A549 (cell line): ENCODE measurements at places on chromosomes 3 and 15.

GRCh38 chr3:150238995-150239619 is 169.0 kb upstream of the TSC22D2 start:
- peak; percentile 41 for DNase-seq

DNA sequence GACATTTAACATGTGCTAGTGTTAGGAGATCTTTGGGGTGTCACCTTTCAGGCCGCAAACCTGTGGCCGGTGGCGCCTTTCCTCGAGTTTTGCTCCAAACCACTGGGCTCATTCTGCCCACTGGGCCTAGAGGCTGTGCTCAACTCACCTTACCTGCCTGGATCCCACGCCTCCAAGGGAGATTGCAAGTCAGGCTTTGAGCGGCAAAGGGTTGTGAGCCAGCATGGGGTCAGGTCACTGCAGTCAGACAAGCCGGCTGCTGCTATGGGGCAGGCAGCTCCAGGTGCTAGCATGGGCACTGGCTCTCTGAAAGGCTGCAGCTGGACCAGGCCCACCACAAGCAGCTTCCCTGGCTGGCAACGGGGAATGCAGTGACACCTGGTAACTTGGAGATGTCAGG is 265.5 kb downstream of the ZBBX start:
- DNase-seq, result no peak

DNA sequence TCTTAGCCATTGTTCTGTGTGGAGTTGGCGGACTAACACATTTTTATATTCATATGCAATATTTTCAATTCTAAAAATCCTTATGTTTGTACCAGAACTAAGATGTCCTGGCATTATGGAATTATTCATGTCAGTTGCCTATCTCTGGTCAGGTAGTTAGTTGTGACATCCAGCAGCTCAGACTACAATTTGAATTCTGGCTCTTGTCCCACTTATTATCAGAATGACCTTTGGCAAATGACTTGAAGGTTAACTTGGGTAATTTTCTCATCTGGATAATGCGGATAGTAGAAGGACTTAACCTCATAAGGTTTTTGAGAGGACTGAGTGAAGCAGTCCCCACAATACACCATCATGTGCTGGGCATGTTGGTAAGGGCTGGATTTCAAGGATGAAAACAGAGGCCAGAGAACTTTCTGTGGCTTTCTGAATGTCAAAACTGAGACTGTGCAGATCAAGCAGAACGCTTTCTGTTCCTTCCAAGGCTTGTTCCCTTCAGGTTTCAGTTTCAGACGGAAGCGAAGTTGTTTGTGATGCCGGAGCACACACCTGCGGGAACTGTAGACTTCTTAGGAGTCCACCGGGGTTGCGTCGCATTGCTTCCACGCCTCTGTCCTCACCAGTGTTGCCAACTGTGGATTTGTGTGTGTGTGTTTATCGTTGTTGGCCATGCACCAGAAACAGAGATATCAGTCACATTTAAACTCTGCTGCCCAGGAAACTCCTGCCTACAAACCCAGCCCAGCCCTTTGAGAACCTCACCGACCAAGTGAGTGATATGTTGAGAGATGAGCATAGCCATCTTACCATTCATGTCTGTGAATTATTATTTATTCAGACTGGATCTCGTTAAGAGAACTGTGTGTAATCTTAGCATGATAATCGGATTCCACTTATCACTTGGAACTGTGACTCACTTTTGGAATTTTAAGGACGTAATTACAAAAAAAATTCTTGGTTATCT is 76.0 kb downstream of the PTPRG start:
- DNase-seq, result no peak

DNA sequence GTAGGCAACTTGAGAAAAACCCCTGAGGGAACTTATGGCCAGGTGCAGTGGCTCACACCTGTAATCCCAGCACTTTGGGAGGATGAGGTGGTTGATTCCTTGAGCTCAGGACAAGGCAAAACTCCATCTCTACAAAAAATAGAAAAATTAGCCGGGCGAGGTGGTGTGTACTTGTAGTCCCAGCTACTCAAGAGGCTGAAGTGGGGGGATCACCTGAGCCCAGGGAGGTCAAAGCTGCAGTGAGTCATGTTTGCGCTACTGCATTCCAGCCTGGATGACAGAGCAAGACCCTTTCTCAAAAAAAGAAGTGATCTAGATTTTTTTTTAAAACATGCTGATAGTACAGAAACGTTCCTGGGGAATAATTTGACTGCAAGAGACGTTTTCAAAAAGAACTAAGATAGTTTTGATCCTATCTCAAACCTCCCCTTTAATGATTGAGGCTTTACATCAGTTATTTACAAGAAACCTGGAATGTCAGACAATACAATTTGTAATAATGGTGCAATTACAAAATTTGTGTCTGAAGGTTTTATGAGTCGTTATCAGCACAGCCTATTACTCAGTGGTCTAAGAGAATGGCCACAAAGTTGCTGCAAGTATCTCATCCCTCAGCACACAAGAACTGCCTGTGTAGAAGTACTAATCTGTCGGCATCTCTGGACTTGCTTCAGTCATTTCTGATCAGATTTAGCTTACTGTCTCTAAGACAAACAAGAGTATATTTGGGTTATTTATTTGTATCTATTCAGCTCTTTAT is 32.2 kb upstream of the KLHL25 start:
- no peak for DNase-seq

DNA sequence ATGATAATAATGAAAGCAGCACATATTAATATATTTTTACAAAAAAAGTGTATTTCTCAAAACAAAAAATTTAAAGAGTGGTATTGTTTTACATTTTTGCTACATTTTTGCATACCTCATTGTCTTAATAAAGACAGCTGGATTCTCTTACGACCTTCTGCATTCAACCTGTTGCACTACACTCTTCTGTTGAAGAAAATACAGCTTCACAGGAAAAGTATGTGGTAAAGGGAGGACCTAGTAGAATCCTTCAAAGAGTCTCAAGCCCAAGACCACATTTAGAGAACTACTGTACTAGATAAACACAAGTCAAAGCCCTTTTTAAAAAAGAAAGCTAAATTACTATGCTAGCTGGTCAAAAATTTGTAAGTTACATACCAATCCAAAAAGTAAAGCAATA is 7.9 kb downstream of the ZNF280D start:
- no peak for DNase-seq

- no peak for DNase-seq
Measured at GRCh38 chr15:29888646-29889045, 66.4 kb upstream of the TJP1 start.

GRCh38 chr3:38003371-38003816 is 12.8 kb downstream of the VILL start:
- peak; percentile 62 for DNase-seq

DNA sequence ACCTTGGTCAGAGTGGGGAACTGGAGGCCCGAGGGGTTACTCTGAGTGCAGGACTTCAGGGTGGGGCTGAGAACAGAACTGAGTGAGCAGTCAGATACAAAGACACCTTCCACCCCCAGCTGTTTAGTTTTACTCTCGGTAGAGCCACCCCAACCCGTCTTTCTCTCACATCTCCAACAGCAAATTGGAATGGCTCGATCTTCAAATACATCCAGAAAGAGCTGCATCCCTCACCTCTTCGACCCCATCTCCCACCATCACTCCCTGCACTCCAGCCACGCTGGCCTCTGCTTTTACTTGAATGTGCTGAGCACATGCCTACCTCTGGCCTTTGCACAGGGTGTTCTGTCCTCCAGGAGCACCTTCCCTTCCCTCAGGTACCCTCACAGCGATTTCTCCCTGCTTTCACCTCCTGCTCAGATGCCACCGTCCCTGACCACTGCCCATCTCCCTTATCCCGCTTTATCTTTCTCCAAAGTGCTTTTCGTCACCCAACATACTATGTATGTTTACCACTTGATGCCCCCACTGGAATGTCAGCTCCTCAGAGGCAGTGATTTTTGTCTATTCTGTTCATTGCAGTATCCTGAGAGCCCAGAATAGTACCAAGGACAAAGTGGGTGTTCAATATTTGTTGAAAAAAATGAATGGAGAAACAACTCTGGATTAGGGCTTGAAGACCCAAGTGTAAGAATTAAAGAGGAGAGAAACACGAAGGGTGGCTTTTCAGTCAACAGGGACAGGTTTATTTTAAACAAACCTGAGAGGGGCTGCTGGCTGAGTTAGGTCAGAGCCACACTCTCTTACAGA is 4.4 kb downstream of the CHCHD4 start:
- DNase-seq, result no peak

DNA sequence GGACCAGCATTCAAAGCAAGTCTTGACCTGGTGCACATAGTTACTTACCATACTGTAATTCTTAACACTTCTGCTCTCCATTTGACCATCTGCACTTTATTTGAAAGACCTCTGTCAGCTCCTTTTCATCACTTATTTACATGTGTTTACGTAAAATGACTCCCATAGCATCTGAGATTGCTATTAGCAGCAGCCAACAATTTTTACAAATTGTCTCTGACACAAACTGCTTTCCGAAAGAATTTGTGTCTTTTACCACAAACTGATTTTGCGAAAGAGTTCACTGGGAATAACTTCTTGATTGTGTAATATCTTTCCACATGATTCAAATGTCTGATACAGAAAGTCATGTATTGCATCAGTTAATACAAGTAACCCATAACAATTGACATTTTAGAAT is 144.1 kb upstream of the PEX5L start:
- no peak for DNase-seq

- no peak for DNase-seq
Measured at GRCh38 chr3:32372213-32372490, 19.5 kb upstream of the CMTM7 start.

DNA sequence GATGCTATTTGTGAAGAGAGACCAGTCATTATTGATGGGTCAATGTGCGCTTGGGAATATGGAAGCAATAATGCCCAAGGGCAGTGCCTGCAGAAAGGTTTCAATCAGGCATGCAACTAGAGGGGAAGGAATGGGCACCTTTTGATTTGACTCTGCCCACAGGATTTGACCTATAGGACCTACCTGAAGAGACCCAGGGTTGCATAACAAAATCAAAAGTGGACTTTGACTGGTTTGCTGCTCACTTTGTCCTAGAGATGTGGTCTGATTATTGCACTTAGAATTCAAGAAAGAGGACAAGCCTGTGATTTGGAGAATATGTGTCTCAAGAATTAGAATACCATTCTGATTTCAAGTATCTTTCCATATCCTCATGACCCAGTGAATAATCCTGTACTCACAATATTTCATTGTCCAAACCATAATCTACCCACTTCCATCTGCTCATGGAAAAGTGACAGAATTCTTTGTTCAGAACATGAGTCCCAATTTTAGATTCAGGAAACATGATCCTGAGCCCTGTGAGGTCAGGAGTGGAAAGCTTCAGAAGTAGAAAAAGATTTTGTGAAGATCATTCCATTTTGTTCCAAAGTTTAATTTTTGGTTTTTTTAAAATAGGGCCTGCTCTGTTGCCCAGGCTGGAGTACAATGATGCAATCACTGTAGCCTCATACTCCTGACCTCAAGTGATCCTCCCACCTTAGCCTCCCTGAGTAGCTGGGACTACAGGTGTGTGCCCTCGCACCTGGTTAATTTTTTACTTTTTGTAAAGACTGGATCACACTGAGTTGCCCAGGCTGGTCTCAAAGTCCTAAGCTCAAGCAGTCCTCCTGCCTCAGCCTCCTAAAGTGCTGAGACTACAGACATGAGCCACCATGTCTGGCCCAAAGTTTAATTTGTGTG is 151.3 kb upstream of the NR2E3 start:
- DNase-seq, result no peak

DNA sequence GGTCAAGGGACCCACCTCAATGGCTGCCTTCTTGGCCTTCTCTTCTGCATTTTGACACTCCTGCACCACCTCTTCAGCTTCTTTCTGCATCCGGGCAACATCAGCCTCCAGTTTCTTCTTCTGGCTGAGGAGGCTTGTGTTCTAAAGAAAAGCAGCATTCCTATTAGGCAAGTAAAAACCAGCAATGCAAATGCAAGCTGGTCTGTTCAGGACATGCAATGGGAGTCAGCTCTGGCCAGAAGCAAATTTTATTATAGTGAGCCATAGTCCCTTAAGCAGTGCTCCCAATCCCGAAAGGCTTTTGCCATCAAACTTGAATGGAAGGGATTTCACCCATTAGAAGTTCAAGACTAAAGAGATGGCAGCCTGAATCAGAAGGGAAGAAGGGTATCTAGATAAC is 97.7 kb downstream of the HHLA2 start:
- no peak for DNase-seq
